ENCODE measurements at places on chromosomes 11 and 22.
A peak's percentile ranks its signal among the peaks of the same experiment; 100 is the strongest.

DNA sequence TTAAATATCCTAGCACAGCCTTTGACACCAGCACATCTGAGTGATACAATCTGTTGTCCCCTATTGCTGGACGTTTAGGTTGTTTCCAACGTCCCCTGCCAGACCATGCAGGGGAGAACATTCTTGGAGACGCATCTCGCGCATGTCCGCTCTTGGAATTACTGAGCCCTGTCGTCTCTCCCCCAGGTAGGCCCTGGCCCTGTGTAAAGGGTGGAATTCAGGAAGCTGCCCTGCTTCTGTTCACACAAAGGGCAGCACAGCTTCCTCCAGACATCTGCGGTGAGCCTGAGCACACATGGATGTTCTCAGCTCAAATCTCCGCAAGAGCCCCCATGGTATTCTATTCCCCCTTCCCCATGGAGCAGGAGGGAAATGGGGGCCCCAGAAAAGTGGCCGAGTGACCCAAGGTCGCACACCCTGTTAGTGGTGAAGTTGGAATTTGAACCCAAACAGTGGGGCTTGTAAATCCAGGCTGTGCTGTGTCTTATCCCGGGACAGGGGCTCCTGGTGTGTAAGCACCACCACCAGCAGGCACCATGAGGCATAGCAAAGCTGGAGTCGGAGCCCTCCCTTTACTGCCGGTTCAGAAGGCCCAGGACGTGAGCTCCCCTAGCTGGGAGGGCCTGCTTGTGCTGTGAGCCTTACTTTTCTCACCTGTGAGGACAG, 5.0 kb upstream of the FGF19 start:
- DNase-seq: no peak

DNA sequence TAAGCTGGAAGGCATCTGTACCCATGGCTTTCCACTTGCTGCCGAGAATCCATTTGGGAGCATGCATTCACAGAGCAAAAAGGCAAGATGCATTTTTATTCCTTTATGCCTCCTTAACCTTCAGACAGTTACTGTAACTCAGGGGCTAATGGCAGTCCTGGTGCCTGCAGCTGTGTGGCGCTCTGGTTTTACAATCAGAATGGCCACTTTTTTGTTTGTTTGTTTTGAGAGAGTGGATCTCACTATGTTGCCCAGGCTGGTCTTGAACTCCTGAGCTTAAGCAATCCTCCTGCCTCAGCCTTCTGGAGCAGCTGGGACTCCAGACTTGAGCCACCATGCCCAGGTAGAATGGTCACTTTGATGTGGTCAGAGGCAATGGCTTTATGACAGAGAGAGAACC, 101.8 kb downstream of the NAV2 start:
- DNase-seq: no peak

DNA sequence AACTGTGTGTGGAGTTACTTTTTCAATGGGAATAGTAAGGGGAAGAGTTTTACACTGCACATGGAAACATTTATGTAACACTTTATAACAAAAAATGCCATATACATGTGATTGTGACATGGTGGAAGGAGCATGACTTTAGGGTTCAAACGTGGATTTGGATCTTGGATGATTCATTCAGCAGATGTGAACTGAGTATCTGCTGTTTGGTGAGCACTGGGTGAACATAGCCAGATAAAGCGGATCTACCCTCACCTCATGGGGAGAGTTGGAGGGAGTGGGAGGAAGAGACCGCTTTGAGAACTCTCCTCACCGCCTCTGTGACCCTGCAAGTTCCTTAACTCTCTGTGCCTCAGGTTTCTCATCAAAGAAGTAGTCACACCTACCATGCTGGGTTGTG, 3.1 kb downstream of the NAA40 start:
- no peak for DNase-seq

GRCh38 chr11:32428665-32429303, 6.6 kb downstream of the WT1 start:
- DNase-seq: no peak

GRCh38 chr11:82308979-82309378, 424.7 kb downstream of the FAM181B start:
- no peak for DNase-seq

DNA sequence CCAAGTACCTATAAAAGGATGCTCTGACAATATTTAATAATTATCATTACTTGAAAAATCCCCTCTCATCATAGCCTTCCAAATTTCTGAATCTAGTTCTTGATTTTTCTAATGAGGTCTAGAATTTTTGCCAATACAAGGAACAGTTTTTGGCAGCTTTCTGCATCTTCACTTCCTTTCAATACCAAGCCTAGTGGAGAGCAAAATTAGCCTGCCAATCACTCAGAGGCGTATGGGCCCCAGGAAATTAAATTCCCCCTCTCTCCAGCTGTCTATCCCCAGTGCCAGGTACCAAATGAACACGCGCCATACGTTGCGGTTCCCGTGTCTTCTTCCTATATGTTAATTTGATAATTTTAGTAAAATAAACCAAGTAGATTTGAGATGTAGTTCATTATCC, 293.9 kb downstream of the NTM start:
- DNase-seq: no peak

DNA sequence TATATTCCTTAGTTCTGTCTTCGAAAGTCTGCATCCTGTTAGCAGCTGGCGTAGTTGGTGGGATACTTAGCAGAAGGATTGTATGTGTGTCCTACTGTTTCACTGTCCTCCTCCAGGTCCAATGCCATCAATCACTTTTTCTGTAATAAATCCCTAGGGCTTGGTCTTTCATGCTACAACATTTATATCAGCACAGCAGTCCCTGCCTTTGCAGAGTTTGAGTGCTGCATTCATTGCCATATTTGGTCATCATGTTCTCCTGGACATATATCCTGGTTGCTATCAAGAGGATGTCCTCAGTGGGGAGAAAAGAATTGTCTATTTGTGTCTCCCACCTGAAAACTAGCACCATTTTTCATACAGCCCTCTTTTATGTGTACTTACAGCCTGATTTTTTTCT, 67.0 kb downstream of the OR5AK2 start:
- DNase-seq: no peak

DNA sequence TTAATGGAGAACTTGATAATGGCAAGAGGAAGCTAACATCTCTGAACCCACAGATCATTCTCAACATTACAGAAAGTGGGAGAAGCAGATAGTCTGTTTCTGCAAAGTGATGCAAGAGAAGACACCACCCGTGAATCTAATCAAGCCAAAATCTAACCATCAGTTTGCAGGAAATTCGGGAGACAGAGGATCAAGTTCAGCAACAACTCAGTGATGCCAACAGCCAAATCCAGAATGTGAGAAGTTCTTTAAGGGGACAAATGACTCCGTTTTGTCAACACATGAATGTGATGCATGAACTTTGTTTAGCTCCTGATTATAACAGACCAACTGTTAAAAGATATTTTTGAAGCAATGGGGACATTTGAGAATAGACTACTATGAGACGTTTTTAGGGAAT, 95.2 kb upstream of the LDLRAD3 start:
- no peak for DNase-seq

DNA sequence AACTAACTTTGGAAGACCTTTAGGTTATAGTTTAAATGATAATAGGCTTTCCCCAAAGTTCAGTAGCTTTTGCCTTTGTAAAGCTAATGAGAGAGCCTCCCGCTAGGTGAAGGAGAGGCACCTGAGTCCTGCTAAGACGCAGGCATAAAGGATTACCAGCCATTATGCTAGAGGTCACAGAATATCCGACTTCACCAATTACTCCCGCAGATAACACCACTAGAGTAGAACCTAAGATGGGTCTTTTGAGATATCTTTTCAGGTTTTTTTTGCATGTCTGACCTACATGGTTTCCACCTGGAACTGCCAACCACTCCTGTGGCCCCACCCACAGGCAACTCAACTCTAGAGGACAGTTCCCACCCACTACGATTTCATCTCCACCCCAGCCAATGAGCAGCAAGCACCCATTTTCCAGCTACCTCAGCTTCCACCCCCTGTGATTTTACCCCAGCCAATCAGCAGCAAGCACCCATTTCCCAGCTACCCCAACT, 314.3 kb downstream of the BRD1 start:
- no peak for DNase-seq

GRCh38 chr11:84687433-84687832, 939.7 kb downstream of the DLG2 start:
- DNase-seq: no peak

DNA sequence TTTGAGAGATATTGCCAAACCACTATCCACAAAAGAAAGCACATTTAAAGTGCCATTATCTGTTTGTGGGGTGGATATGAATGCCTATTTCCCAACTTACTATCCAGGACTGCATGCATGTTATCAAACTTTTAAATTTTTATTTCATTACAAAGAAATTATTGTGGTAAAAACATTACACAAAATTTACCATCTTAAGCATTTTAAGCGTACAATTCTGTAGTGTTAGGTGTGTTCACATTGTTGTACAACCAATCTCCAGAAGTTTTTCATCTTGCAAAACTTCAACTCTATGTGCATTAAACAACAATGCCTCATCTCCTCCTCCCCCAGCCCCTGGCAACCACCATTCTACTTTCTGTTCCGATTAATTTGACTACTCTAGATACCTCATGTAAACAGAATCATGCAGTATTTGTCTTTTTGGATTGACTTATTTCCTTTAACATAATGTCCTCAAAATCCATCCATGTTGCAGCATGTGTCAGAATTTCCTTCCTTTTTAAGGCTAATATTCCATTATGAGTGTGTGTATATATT, 17.6 kb upstream of the CD44 start:
- no peak for DNase-seq

DNA sequence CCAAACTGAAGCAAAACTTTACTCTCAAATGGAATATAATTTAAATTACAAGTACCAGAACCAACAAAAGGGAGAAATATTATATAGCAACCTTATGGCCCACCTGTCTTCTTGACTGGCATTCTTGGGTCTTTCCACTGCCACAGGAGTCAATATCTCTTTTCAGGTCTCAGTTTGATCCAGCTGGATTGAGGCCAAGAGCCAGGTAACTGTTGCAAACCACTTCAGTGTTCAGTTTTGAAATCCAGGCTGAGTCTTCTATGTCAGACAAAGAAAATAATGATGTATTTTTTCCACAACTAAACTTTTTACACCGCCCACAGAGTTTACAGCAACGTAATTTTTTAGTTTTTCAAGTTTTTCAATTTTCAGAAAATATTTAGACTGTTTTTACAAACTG, 648 bp downstream of the DLG2 start:
- DNase-seq: no peak

- no peak for DNase-seq
Observed at GRCh38 chr11:124194293-124195188, 11.4 kb downstream of the OR10D3 start.

DNA sequence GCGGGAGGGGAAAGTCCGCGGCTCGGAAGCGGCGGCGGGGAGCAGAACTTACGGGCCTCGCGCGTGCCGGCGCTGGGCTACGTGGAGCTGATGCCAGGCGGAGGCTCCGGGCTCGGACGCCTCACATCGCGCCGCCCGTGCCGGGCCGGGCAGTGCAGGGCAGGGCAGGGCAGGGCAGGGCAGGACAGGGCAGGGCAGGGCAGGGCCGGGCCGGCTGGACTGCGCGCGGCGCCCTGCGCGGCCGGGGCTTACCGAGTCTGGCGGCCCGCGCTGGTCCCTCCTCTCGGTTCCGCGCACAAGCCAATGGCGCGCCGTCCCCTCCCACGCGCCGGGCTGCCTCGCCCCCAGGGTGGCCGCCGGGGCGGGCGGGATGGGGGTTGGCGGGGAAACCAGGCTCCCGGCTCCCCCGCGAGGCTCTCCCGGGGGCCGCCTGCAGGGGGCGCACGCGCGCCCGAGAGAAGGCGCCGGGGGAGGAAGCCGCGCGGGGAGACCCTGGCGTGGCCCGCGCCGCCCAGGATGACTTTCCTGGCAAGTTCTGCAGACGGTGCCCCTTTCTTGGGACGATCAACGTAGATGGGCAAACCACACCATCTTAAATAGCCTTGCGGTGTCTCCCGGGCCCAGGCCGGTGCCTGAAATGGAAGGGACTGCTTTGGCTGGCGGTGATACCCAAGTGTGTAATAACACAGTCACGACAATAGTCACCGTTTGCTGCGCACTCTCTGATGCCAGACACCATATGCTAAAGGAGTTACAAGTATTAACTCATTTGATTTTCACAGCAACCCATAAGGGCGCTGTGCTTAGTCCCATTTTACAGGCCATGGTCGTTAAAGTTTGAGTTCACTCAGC, at the start of gene TP53I11:
Gene TP53I11, minus strand, starts transcription at position 259 of the 852 bp plus-strand sequence. CDS start 12,548 bp downstream, outside the sequence.
- peak; percentile 46 for DNase-seq

DNA sequence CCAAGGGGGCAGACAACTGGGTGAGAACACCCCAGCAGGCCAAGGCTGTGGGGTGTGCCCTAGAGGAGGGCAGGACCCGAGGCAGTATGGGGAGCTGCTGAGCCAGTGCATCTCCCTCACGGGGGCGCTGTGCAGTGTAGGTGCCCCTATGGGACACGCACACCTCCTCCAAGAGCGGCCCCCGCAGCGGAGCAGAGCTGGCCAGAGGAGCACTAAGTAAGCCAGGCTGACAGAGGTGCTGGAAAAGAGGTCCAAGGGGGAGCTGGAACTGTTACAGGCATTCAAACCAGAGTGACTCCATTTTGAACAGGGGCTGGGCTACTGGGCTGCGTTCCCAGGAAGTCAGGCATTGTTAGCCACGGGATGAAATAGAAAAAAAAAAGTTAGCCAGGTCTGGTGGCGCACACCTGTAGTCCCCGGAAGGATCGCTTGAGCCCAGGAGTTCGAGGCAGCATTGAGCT, 41.8 kb downstream of the TST start:
- peak; percentile 64 for DNase-seq

DNA sequence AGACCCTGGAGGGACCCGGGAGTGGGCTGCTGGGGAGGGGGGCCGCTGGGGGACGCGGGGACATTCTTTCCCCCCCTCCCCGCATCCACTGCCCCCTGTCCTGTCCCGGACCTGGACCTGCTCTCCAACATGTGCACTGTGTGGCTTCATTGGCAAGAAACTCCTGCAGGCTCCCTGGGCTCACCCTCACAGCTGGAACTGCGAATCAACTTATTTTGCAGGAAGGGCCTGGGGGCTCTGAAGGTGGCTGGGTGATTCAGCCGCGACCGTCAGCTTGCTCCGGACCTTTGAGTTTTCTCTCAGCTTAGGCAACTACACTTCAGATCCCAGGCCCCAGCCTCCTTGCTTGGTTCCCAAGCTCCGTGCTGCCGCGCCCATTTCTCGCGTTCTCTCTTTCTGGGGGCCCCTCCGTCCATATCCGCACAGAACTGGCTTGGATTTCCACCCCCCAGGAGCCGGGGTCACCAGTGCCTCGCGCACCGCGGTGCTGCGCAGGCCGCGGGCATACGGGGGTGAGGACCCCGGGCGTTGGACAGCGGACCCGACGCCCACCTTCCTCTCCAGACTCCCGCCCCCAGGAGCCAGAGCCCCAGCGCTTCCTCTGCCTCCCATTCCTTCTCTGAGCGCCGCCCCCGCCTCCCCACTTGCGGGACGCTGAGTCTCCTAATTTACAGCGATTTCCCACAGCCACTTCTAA, 471 bp upstream of the AHNAK start:
- DNase-seq: no peak

- DNase-seq: no peak
Observed at GRCh38 chr11:62610814-62611704, 1.5 kb downstream of the EML3 start.

- DNase-seq: no peak
Observed at GRCh38 chr11:44017443-44018126, 30.2 kb upstream of the ACCSL start.

Measured in T-helper 1 cell (primary cell).